Esophagus muscularis mucosa (tissue), 4 donors: ENCODE measurements at places on chromosomes 5 and 9.

DNA sequence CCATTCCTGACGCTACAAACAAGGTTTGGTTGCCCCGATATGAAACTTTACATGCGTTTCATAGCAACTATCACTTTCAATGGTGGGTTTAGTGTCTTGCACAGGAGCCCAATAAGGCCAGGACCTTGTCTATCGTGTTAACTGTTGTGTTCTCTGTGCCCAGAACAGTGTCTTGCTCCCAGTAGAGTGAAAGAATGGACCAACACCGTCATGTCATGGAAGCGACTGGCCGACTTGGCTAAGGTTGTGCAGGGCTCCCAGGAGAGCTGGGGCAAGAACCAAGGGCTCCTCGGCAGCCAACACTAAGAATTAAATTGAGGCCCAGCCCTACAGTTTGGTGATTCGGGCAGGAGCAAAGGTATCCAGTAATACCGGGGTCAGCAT lies 498 bp upstream of the ARHGEF37 start:
- DNase-seq: no peak

DNA sequence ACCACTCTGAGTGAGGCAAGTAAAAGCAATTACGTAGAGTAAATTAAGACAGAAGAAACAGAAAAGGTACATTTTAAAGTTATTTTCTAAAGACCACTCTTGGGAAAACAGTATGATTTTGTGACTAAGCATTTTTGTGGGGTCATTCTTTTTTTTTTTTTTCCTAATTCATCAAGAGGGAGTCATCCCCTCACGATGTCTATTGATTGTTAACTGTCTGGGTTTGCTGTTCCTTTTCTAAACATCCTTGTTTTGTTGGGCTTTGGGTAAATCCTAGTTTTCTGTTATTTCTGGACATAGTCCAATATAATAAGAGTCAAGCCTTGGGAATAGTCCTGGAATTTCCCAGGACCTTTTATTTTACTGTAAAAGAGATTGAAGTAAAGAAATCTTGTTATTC lies 63.8 kb downstream of the ANKRD55 start:
- DNase-seq: no peak

DNA sequence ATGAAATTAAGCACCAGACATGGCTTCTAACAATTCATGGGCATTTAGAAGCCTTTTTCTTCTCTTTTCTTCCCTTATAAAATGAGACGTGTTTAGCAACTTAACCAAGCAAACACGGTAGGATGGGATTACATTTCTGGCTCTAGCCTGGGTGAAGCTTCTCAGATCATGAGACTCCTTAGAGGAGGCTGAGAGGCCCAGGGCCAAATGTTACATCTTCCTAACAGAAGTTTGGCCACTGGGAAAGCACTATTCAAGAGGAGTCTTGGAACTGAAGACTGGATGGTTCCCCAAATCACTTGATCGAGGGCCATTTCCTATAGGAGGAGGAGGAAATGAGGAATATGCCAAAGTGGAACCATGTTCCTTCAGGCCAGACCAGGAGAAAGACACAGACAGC lies 1.9 kb downstream of the GABRP start:
- no peak for DNase-seq

DNA sequence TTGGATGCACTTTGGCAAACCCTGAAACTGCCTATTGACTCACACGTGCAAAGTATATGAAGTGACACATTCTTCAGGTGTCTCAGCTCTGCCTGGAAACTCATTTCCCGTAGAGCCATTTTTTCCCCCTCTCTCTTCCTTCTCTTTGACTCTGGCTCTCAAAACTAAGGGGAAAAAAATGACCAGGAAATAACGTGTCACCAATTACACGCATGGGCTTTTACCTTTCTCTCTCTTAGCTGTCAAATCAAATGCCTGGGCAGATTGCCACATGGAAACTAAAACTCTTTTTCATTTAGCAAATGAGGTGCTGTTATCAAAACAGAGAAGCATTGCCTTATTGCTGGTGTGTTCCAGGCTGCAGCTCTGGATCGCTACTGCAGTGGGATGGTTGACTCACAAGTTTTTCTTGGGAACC lies 18.3 kb upstream of the IFNK start:
- no peak for DNase-seq

DNA sequence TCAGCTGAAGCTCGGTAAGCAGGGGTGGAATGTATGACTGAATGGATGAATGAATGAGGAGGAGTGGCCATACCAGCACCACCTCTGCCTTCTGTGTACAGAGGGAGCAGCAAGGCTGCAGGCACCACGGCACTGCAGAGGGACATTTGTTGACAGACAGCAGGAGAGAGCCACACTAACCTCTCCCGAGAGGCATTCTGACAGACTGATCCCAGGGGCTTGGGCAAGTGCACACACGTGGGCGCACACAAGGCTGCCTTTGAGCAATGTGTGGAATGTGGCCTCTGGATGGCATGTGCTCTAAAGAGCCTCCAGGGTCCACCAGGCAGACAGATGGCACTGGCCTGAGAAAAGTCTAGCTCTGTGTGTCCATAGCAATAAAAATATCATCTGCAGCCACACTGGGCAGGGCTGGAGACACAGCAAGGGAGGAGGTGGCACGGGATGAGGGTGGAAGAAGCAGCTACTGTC lies 111.8 kb downstream of the ACTL7B start:
- DNase-seq: no peak

DNA sequence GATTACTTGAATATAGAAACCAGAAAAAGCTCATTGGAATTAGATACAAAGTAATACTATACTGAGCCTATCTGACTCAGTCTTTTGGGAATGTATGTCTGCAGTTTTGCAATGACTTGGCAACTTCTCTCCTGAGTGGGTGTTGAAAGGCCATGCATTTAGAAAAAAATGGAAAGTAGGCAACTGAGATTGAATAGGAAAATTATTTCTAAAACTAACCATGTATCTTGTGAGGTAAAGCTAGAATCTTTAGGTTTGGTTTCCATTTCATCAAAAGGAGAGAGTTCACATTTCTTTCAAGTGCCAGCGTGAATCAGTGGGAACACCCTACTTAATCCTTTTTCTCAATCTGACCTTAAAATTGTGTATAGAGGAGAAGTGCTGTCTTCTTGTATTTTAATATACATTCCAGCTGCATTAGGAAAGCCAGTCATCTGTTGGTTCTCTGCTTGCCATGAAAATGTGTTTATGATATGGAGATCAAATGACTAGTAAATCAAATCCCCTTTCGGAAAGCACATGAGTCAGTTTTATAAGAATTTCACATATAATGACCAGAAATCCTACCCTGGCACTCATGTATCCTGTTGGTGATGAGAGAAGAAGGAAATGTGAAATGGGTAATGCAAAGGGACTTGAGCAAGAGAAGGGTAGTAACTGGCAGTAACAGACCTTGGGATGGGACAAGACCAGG lies 30.4 kb downstream of the NFX1 start:
- DNase-seq: no peak

GRCh38 chr9:28082671-28083070 lies 509.4 kb upstream of the C9orf72 start:
- no peak for DNase-seq

DNA sequence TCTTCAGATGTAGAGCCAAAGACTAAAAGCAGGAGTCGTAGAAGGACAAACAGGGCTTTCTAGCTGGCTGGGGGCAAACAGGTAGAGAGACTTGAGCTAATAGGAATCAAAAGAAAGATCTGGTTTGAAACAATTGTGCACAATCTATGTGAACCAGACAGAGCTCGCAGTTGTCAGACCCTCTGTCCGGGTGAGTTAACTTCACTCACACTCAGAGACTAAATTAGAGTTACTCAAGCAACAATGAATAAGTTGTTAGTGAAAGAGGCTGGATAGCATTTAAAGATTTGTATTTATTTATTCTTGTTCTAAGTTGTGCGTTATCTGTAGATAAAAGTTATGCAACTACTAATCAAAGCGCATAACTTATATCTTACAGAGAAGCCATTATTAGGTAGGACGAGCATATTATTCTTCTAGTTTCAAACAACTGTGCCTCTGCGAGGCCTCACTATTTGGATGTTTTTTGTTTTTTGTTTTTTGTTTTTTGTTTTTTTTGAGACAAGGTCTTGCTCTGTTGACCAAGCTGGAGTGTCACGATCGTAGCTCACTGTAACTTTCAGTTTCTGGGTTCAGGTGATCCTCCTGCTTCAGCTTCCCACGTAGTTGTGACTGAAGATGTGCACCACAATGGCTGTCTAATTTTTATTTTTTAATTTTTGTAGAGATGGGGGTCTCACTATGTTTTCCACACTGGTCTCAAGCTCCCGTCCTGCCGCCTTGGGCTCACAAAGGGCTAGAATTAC lies 13.2 kb upstream of the LNPEP start:
- DNase-seq: no peak

GRCh38 chr5:62190173-62190572 lies 115.8 kb upstream of the KIF2A start:
- DNase-seq: no peak

DNA sequence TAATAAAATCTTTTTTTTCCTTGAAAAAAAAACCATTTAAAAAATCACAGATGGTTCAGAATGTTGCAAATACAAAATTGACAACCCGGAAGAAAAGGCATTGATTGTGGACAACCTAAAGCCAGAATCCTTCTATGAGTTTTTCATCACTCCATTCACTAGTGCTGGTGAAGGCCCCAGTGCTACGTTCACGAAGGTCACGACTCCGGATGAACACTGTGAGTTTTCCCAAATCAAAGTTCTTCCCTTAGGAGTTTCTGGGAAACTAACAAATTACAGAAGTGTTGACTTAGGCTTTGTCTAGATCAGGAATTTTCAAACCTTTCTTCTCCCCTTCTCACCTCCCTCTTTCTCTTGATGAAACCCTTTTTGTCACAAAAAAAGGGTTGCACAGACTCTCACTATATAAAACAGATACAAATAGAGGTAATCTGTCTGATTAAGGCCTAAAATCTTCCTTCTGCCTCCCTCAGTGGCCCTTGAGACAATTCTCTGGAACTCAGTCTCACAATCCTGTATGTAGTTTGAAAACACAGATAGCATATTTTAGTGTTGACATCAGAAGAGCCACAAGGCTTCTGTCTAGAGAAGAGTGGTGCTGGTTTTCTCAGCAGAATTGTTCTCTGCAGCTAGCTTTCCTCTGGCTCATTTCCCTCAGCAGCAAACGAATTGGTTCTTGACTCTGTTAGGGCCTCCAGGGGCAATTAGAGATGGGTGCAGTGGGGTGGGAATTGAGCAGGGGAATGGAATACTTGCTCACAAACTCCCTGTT lies 79.5 kb downstream of the OSMR start:
- DNase-seq: no peak

- no peak for DNase-seq
These were observed 22.8 kb upstream of the RNU6ATAC start for GRCh38 chr9:134187110-134187531.

DNA sequence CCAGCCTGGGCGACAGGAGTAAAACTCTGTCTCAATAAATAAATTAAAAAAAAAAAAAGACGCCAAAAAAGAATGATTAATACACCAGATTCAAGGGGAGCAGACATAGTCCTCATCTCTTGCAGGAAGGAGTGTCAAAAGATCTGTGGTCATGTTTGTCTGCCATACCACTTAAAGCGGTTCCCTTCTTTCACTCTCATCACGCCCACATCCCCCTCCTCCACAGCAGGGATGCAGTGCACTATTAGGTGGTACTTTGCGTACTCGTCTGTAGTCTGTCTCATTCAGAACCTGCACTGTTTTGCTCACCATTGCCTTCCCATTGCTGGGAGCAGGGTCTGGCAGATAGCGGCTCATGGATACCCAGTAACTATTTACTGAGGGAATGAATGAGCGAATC lies 11.2 kb downstream of the CDHR2 start:
- DNase-seq: no peak

DNA sequence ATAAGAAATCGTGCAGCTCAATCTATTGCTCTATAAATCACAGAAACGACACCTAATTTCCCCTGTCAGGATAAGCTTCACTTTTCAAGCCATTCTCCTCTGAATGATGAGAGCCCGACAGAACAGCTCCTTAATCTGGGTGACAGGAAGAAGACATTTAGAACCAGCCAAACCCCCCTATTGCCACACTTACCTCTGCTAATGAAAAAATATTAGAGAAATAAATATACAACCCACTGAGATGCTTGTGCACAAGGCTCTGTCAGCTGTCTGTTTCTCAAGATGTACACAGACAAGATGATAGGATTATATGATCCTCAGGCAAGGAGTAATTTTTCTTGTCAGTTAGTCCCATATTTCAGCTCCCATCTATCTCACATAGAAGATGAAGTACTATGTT lies 57.5 kb upstream of the TRIM32 start:
- DNase-seq: no peak

- no peak for DNase-seq
These were observed 177.4 kb downstream of the NSG2 start for GRCh38 chr5:174222891-174223290.

GRCh38 chr5:113283558-113283957 lies 151.2 kb downstream of the TSSK1B start:
- no peak for DNase-seq
